ENCODE measurements at places on chromosomes 16 and 17.

- no peak for DNase-seq
These were observed 838 bp upstream of the TMEM97 start for GRCh38 chr17:28317966-28318758.

GRCh38 chr16:66186251-66186785, 180.2 kb upstream of the CDH5 start:
- DNase-seq, result no peak

DNA sequence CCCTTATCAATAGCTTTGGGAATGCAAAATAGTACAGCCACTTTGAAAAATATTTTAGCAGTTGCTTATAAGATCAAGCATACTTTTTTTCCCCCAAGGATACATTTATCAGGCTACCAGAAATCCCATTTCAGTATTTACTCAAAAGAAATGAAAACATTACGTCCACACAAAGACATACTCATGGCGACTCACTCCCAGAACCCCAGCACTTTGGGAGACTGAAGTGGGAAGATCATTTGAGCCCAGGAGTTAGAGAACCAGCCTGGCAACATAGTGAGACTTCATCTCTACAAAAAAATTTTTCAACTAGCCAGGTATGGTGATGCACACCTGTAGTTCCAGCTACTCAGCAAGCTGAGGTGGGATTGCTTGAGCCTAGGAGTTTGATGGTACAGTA, 5.9 kb downstream of the SKA2 start:
- no peak for DNase-seq

DNA sequence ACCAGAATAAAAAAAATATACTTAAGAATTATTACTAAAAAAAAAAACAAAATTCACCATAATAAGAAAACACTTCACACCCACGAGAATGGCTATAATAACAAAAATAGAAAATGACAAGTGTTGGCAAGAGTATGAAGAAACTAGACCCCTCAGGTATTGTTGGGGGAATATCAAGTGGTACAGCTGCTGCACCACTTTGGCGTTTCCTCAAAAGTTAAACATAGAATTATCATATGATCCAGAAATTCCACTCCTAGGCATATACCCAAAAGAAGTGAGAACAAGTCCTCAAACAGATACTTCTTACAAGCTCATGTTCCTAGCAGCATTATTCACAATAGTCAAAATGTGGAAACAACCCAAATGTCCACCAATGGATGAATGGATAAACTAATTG, 26.3 kb downstream of the AMFR start:
- DNase-seq, result no peak

DNA sequence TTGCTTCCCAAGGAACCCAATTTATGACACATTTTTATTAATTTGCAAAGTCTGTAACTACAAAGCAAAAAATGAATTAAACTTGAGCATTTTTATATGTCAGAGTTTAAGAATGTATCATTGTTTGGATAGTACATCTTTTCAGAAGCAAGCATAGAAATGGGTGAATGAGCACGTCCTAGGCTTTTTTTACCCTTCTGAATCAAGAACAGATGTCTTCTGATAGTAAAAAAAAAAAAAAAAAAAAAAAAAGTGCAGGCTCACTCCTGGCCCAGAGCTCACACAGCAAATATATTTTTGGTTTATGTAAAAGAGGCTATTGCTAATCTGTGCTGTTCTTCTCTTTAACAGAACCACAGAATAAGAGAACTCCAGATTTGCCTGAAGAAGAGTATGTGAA, 6.3 kb downstream of the TERF2IP start:
- no peak for DNase-seq

GRCh38 chr17:1521086-1521640, 4.8 kb upstream of the INPP5K start:
- no peak for DNase-seq

DNA sequence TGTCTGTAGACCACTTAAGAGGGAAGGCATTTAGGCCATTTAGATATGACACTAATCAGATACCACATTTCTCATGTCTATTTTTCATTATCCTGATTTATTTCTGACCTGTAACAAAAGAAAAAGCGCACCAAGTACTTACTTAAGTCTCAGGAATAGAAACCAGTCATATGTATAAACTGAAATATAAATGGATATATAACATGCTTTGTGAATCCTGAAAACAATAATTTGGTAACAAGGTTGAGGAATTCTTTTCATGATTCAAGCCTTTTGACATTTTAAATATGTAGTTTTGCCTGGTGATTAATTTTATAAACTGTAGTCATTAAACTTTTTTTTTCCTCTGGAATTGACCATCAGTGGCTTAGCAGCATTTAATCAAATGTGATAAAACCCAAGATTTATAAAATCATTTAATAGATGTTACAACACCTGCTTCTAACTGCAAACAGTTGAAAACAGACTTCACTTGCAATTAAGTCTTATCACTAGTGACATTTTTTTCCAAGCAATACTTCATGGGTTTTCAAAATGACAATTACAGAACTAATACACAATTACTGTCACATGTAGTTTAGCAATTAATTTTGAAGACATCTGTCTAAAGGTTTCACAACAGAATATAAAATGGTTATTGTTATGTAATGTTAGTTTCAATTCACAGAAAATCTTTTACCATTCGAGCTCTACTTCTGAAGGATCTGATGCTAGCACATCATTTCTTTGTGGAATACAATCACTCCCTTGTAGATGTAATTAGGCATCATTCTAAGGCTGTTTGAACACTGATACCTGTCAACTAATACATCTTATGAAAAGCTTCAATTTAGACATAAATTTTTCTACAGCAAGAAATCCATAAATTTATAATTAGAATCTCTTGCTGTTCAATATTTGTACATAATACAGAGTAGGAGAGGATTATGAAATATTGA, 110.3 kb downstream of the TOX3 start:
- DNase-seq, result no peak
